ENCODE measurements at places on chromosomes 12 and 14.

- DNase-seq = peak; percentile 7
Observed at GRCh38 chr14:78227248-78228077, 57.3 kb downstream of the NRXN3 start.

DNA sequence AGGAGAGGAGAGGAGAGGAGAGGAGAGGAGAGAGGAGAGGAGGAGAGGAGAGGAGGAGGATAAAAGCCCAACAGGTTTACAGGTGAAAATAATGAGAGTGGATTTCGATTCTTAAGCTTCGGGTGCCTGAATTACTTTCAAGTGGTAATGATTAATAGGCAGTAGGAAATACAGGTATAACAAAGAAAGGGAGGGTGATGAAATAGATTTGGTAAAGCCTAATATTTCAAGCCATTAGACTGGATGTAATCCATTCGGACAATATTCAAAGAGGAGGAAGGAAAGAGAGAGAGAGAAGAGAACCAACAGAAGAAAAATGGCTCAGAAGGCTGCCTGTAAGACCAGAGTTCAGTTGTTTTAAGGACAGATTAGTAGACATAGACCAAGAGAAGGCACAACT is 76.6 kb downstream of the RASSF9 start:
- DNase-seq = peak; percentile 14

DNA sequence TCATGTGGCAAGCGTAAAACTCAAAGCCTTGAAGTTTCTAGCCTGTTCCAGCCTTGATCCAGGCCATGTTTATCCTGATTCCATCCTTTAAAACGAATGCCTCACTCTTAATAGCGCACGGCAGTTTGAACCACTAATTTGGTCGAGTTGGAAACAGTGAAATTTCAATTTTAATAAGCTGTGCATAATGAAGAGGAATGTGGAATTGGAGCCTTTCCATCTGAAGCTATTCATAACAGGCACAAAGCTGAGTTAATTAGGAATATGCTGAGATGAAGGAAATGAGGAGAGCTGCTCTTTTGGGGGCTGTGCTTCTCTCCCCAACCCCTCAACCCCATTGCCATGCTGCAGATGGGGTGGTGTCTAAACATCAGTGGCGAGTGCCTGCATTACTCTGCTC is 70.7 kb downstream of the PTPN11 start:
- DNase-seq = no peak

- peak; percentile 63 for DNase-seq
Observed at GRCh38 chr12:31370531-31371255, 44.7 kb upstream of the SINHCAF start.

GRCh38 chr12:100199023-100199346 is 1.6 kb upstream of the ACTR6 start:
- DNase-seq = no peak
